ENCODE measurements at places on chromosomes 2 and 18. TPM values are rescaled to one million over a fixed set of nuclear protein-coding genes. Genes with fewer than 3 reads are reported as not detected.

Gene LYG2
- not detected for total RNA-seq

DNA sequence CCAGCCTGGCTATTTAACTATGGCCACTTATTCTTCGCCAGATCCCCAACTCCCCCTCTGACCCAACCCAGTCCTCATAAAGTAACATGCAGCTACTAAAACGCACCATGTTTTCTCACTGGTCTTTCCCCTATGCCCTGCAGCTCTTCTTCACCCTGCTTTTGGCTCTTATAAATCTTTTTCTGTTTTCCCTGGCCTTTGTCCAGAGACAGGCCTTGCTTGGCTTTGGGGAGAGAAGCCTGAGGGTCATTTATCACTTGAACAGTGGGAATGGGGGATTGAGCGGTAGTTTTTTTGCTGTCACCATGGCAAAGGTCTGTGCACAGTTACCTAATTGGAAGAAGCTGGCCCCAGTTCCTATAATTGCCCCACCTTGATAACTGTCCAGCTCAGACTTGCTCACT is 202.9 kb upstream of the NT5C1B start:
- DNase-seq = no peak
- H3K4me3 ChIP-seq = no peak overlapping the region
- peaks cover 6% of the 10 kb centered on the region for H3K4me1 ChIP-seq
- no peaks in the 10 kb centered on the region for H3K36me3 ChIP-seq
- no peaks in the 10 kb centered on the region for H3K27me3 ChIP-seq

DNA sequence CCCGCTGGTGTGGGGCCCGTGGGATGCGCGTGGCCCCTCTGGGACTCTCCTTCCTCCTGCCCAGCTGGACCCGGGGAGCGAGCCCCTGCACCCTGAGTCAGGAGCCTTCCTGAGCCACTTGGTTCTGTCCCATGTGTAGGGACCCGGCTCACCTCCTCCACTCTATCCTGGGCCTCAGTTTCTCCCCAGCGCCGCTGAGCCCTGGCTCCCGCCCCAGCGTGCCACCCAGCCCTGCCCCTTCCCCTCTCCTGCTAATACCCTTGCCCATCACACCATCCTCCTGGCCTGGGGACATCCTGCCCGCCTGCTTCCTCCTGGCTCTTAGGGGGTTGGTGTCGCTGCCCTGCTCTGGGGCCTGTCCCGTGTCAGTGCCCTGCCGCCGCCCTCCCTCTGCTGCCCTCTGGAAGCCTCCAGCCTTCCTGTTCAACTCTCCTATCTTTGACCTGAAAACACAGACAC is 24.8 kb downstream of the GPC1 start:
- H3K27me3 ChIP-seq = no peaks in the 10 kb centered on the region
- DNase-seq = peak; percentile 8
- H3K27ac ChIP-seq = no peak overlapping the region
- peaks cover 13% of the 10 kb centered on the region for H3K36me3 ChIP-seq

Gene KCNS3
- 2.4 TPM for total RNA-seq

Gene HNMT
- total RNA-seq = 13.9 TPM

- H3K36me3 ChIP-seq = no peaks in the 10 kb centered on the region
- peak overlapping the region; percentile 61 for H3K27ac ChIP-seq
- H3K4me3 ChIP-seq = no peak overlapping the region
These were observed 63.4 kb downstream of the SMAD7 start for GRCh38 chr18:48887294-48887904.

DNA sequence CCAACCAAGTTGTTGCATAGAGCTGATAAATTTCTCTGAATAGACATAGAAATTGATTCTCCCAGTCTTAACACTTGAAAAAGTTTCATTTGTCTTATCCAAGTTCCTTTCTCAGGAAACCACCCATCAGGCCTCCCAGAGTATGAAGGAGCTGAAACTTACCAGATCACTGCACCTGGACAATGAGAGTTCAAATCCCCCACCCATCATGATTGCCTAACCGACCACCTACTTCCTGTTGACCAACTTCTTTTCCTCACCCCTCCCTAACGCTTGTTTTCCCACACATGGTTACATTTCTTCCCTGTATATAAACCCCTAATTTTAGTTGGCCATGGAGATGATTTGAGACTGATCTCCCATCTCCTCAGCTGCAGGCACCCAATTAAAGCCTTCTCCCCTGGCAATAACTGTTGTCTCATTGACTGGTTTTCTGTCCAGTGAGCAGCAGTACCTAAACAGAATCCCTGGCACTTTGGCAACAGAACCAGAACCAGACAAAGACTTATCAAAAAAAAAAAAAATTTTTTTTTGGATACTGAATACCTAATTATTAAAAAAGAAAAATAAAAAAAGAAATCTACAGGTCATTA is 103.0 kb downstream of the SPIRE1 start:
- no peaks in the 10 kb centered on the region for H3K27me3 ChIP-seq
- H3K4me3 ChIP-seq = no peak overlapping the region
- H3K4me1 ChIP-seq = no peaks in the 10 kb centered on the region
- no peak overlapping the region for H3K27ac ChIP-seq
- no peak for DNase-seq

- H3K4me3 ChIP-seq = no peak overlapping the region
- peaks cover 30% of the 10 kb centered on the region for H3K4me1 ChIP-seq
- H3K27me3 ChIP-seq = no peaks in the 10 kb centered on the region
- H3K27ac ChIP-seq = no peak overlapping the region
These were observed 7.8 kb downstream of the SLC66A2 start for GRCh38 chr18:79943608-79944125.

Gene STPG4
- total RNA-seq = not detected

DNA sequence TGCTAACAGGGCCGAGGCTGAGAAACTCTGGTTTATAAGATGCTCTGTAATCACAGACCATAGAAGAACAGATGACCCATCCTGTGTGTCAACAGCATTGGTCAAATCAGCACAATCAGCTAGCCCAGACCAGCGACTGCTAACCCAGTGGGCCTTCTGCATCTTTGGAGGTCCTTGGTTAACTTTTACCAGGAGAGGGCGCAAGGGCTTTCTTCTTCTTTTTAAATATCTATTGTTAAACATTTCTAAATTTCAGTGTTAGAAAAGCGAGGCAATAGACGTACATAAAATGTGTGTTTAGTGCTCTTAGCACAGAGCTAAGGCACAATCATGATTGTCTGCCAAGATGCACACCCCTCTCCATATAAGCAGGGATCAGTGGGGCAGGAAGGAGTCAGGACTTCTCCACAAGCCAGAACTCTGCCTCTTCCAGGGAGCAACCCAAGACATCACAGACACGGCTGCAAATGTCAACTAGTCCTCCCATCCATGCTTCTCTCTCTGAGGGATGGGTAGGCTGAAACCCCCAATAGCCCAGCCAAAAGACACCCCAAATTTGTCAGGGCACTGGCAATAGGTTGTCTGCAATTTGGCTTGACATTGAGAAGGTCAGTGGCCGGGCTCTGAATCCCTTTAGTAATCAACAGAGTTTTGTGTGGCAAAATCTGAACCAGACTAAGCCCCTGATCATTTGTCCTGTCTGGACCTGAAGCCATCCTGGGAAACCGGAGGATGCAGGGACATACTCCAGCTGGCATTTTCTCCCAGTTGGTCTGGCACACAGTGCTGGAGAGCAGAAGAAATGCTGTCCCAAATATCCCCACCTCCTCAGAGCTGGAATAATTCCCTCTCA is 188.2 kb downstream of the BCL2 start:
- H3K4me3 ChIP-seq = no peak overlapping the region
- H3K27ac ChIP-seq = no peak overlapping the region
- peaks cover 8% of the 10 kb centered on the region for H3K4me1 ChIP-seq
- H3K36me3 ChIP-seq = no peaks in the 10 kb centered on the region
- peak; percentile 74 for DNase-seq

Gene KLF11
- 19.6 TPM for total RNA-seq

Gene PARD3B
- 6.7 TPM for total RNA-seq

Gene DNAJC5G
- total RNA-seq = 1.1 TPM

Gene TWIST2
- total RNA-seq = 3.0 TPM

DNA sequence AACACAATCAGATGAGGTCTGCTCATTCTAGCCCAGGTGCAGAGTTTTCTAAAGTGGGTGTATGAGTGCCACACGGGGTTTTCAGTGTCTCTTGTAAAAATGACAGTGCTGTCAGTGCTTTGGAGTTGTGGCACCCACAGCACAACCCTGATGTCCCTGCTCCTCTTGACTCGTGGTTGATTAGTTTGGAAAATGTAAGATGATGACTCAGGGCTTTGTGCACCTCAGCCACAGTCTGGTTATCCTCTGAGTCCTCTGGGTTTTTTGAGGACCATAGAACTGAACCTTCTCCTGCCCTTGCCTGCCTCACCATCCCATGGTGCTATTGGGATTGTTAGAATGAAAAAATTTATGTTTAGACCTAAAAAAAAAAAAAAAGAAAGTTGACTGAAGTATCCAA is 105.6 kb downstream of the MYO1B start:
- peaks cover 32% of the 10 kb centered on the region for H3K36me3 ChIP-seq
- DNase-seq = no peak

- H3K36me3 ChIP-seq = no peaks in the 10 kb centered on the region
- no peaks in the 10 kb centered on the region for H3K27me3 ChIP-seq
- no peak for DNase-seq
These were observed 368.7 kb upstream of the ID2 start for GRCh38 chr2:8312861-8313830.

DNA sequence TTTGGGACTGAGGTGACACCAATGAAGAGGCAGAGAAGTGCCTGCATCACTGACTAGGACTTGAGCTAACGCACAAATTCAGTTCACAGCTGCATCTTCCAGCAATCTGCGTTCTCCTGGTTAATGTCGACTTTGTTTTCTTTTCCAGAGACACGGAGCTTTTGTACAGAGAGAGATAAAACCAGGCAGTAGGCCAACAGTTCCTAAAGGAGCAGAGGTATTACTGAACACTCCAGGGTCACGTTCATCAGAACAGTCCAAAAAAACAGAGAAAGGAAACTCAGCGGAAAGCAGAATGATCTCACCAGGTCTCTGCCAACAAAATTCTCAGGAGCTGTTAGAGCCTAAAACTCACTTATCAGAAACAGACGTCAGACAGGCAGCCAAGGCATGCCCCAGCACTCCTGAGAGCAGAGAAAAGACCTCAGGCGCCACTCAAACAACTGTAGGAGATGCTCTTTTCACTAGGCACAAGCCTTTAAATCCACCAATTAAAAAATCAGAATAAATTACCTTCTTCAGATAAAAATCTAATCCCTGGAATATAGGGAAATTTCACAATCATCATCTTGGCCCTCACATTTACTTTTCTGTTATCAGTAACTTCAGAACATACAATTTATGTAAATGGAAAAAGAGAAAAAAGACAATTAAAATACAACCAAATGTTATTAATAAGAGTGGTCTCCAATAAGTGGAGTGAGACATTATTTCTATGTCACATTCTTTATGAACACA is 95.9 kb upstream of the SPTBN1 start:
- DNase-seq = peak; percentile 39
- H3K27me3 ChIP-seq = no peaks in the 10 kb centered on the region
- H3K27ac ChIP-seq = peak overlapping the region; percentile 81
- peaks cover 35% of the 10 kb centered on the region for H3K4me1 ChIP-seq
- no peaks in the 10 kb centered on the region for H3K36me3 ChIP-seq
- no peak overlapping the region for H3K4me3 ChIP-seq

- no peak overlapping the region for H3K27ac ChIP-seq
- H3K27me3 ChIP-seq = no peaks in the 10 kb centered on the region
- no peaks in the 10 kb centered on the region for H3K36me3 ChIP-seq
- peaks cover 78% of the 10 kb centered on the region for H3K4me1 ChIP-seq
- H3K4me3 ChIP-seq = no peak overlapping the region
- DNase-seq = no peak
These were observed 129.7 kb upstream of the MGAT5 start for GRCh38 chr2:134124047-134124753.

GRCh38 chr2:43738257-43738656 is 35.6 kb upstream of the DYNC2LI1 start:
- no peak overlapping the region for H3K27ac ChIP-seq
- H3K4me3 ChIP-seq = no peak overlapping the region
- no peaks in the 10 kb centered on the region for H3K36me3 ChIP-seq
- H3K4me1 ChIP-seq = no peaks in the 10 kb centered on the region
- DNase-seq = no peak

DNA sequence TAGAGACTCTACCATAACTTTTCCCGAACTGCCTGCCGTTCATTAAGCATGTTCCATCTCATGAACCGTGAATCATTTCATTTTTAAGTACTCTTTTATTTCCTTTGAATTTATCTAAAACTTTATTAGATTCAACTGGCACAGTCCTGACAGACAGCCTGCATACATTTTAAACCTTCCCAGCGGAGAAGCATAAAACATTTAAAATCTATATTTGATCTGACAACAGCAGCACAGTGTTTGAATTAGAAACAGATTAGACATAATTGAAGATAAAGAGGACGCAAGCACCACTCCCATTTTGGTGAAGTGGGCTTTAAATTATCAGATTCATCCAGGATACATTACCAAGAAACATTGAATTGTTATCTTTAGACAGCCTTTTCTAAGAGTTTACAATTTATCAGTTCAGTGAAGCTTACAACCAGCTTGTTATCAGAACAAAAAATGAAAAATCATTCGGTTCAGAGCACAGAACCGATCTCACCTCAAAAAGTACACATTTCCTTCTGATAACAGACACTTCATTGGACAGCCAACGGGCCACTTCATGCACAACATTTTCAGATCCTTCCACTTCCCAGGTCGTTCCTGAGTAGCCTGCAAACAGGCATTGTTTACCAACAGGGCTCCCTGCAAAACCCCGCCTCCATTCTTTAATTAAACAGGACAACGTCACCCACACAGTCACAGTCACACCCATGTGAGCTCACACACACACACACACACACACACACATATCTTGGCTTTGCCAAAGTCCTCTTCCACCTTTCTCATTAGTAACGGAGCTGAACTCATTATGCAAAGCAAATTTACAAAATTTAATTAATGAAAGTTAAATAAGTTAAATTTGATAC is 171.2 kb downstream of the SP3 start:
- no peaks in the 10 kb centered on the region for H3K36me3 ChIP-seq
- no peaks in the 10 kb centered on the region for H3K27me3 ChIP-seq
- no peak overlapping the region for H3K4me3 ChIP-seq
- H3K4me1 ChIP-seq = no peaks in the 10 kb centered on the region

- H3K36me3 ChIP-seq = no peaks in the 10 kb centered on the region
- no peak overlapping the region for H3K27ac ChIP-seq
- H3K4me1 ChIP-seq = no peaks in the 10 kb centered on the region
- H3K27me3 ChIP-seq = no peaks in the 10 kb centered on the region
These were observed 72.0 kb downstream of the DOCK10 start for GRCh38 chr2:224970311-224970710.

GRCh38 chr2:191311-192190 is 72.3 kb downstream of the SH3YL1 start:
- no peak overlapping the region for H3K27ac ChIP-seq
- H3K4me1 ChIP-seq = no peaks in the 10 kb centered on the region
- no peak overlapping the region for H3K4me3 ChIP-seq
- DNase-seq = no peak
- no peaks in the 10 kb centered on the region for H3K36me3 ChIP-seq
- H3K27me3 ChIP-seq = peaks cover 12% of the 10 kb centered on the region

Gene SULT1C2
- 0.37 TPM for total RNA-seq

Measured in heart right ventricle (tissue), 16 donors.